ENCODE measurements at places on chromosomes 11 and 22.

DNA sequence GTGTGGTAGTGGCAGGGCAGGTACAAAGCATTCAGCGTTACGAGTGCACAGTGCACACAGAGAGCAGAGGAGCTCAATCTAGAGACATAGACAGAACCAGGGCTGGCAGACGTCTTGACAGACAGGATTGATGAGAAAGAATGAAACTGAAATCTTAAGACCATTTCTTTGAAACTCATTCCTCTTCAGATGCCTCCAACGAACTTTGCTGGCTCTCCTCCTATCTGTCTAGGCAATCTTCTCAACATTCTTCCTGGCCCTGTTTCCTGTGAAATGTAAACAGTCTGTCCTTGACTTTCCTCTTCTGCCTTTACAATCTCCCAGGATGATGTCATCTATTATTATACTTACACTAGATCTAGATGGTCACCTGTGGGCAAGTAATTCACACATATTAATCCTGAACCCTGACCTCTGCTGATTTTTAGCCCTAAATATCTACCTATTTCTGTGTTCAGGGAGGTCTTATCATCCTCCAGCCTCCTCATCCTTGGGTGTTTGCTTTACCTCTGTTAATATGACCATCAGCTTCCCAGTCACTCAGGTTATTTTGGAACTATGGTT is 119.5 kb downstream of the ENTHD1 start:
- DNase-seq = no peak

DNA sequence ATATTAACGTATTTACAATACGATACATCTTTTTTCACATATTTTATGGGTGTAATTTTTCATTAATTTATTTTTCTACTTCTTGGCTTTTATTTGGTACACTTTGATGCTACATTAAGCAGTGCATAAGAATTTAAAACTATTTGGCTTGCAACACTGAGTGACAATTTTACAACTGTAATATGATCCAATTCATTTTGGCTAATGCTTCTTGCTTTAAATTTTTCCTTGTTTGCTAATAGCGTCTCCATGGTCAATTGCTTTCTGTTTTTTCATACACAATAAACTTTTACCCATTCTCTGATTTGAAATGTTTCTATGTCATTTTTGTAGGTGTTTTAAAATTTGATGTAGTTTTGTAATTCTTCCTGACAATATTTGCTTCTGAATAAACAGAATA is 773.2 kb downstream of the FAM181B start:
- DNase-seq = no peak

DNA sequence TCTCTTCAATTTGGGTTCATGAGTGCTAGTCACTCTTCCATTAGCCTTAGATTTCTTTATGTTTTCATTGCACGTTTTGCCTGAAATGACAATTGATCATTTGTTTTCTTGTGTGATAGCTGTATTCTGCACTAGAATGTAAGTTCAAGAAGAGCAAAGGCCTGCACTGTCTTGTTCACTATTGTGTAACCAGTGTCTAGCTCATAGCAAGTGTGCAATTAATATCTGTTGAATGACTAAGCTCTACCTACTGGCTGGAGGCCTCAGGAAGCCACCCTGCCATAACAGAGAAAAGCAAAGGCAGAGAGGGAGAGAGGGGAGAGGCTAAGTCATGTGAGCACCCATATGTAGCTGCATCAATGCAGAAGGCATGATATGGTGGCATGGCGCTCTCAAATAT is 292.8 kb upstream of the SYN3 start:
- DNase-seq = no peak

DNA sequence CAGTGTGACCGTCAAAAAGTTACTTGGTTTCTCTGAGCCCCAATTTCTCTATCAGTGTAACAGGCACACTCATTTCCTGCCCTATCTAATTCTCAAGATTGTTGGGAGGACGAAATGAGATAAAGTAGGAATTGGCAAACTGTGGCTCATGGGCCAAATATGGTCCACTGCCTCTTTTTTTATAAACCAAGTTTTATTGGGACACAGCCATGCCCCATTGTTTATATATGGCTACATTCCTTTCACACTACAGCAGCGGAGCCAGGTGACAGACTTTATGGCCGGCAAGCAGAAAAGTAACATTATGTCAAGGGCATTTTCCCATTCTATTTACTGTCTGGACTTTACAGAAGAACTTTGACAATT is 116.7 kb upstream of the TIMP3 start:
- DNase-seq = no peak

DNA sequence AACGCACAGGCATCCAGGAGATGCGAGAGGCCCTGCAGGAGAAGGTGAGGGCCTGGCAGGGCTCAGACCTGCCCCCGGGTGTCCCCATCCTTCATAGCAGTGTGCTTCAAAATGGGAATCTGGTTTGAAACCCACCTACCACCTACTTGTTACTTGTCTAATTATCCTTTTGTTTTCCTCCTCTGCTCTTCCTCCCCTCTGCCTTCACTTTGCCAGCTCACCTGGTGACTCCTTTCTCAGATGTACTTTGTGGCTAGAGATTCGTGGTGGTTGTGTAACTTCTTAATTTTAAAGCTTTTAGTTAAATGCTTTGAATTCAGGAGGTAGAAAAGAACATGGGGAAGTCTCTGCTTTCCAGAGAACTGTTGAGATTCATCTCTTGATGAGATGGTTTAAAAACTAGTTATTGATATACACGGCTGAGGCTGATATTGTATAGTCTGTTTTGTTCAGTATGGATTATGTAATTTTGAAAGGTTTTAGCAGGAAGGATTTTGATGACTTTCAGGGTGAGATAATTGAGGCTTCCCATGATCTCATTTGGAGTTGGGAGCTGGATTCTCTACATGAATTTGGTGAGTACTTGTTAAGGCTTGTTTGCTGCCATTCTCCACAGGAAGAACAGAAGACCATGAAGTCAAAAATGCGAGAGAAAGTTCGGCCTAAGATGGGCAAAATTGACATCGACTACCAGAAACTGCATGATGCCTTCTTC is 8.0 kb downstream of the SF3B2 start:
- no peak for DNase-seq

- peak; percentile 81 for DNase-seq
These were observed 204.8 kb downstream of the SWAP70 start for GRCh38 chr11:9868641-9869040.

DNA sequence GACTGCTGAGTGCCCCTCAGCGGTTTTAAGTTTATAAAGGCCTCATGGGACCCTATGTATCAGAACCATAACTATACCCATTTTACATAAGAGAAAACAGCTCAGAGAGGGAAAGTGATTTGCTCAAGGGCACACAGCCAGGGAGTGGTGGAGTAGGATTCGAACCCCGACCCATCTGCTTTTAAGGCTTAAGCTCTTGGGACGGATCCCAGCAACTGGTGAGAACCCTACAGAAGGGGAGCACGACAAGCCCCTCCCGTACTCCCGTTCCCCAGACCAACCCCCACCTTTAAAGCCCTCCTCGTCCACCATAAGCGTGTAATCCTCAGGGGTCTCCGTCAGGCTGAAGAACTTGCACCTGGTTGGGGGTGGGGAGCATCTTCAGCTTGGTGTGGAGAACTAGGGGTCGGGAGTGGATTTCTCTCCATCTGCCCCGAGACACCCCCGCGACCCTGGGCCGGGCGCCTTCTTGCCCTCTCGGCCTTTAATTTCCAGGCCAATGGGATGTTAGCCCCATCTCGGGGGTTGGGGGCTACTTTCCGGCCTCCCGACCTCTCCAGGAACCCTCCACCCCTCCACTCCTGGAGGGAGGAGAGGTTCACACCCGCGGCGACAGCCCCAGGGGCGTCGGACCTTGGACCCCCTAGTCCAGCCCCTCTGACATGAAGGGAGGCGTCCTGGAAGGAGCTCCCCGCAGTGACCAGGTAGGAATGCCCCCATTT is 725 bp downstream of the CASTOR1 start:
- DNase-seq = no peak

- DNase-seq = no peak
These were observed 25.7 kb upstream of the TUB start for GRCh38 chr11:8055091-8055835.

GRCh38 chr22:25485626-25486545 is 78.6 kb upstream of the GRK3 start:
- no peak for DNase-seq

DNA sequence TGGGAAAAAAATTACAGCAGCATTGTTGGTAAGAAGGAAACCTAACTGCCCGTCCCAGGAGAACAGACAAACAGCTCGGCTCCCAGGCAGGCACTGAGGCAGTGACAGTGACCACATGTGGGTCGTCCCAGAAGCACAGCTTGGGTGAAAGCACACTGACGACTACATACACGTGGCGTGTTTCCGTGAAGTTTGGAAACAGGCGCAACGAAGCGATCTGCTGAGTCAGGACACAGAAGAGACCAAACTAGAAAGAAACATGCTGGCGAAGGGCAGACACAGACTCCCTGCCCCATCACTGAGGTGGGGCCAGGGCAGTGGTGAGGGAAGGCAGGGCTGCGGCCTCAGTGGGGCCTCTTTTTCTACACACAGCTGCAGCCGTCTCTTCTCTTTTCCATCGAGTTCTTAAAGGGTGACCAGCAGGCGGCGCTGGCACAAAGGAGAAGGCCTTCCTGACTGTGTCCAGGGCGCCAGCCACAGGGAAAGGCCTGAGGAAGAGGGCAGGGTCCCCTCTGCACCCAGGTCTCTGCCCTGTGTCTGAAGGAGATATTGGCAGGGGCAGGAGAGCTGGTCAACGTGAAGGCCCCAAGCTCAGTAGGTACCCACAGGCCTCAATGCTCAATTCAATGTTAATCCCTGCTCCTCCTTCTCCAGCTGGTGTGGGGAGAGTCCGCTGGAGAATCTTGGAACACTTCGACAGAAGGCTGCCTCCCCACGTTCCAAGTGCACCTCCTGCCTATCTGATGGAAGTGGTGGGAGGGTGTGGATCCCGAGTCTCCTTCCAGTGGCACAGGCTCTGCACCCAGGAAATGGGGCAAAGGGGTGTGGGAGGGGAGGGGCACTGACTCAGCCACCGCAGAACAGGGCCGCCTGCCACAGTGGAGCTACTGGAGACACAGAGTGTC is 19.9 kb downstream of the CARS1 start:
- DNase-seq = peak; percentile 44

GRCh38 chr11:75907906-75908527 is 93.0 kb downstream of the UVRAG start:
- no peak for DNase-seq

GRCh38 chr22:27557286-27558008 is 244.1 kb downstream of the MN1 start:
- no peak for DNase-seq

GRCh38 chr22:49566693-49567092 is 261.0 kb downstream of the BRD1 start:
- no peak for DNase-seq

DNA sequence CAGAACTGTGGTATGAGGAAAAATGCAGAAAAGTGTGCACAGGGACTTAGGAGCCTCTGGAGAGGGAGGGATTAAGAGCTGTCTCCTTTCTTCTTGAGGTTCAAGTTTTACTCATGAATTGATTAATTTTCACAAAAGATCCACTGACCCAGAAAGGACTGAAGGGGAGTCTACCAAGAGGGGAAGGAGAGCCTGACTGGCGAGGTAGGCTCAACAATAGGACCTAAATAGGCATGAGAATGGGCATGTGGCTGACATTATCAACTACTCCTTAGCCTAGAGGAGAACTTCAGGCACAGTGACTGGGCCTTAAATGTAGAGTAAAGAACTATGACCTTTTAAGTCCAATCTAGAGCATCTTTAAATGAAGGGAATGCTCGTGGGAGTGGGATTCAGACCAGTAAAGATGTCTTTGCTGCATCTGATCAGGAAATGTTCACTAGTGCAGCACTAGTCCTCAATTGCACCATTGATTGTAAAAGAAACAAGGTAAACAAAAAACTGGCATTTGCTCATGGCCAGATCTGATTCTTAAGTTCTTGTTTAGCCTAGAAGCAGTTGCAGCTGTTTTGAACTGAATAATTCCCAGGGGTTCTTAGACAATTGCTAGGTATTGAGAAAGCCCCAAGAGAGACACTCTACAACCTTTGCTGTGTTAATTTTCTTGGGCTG is 135.6 kb downstream of the RAB38 start:
- DNase-seq = no peak

DNA sequence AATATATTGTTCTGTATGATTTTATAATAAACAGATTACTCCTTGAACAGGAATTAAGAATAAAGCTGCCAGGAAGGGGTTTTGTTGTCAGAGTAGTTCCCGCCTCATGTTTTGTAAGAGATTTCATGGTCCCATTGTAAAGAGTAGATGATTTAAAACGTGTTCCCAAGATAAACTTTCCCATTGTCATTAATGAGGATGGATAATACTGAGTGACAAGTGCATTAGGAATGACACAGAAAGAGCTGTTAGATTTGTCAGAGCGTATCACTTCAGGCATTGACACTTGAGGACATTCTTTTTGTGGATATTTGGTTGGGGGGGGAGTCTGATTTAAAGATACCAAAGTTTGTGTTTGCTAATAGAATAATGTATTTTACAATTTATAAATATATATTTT is 147.0 kb downstream of the PAX6 start:
- DNase-seq = no peak

DNA sequence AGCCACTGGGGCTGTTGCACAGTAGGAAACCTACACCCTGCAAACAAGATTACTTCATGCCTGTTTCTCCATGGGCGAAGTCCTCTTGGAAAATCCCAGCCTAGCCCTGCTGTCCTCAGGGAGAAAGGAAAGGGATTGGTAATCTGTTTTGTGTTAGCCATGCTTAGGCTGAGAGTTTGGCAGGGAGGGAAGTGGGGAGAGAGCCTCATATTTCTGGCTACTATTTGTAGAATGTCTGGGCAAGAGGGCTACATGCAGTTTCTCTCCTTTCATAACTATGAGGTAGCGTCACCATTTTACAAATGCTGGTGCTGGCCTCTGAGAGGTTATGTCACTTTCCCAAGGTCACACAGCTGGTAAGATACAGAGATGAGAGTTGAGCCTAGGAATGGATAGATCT is 737 bp upstream of the MFRP start:
- DNase-seq = no peak

GRCh38 chr11:1163911-1164735 is 6.4 kb downstream of the MUC5AC start:
- DNase-seq = no peak

DNA sequence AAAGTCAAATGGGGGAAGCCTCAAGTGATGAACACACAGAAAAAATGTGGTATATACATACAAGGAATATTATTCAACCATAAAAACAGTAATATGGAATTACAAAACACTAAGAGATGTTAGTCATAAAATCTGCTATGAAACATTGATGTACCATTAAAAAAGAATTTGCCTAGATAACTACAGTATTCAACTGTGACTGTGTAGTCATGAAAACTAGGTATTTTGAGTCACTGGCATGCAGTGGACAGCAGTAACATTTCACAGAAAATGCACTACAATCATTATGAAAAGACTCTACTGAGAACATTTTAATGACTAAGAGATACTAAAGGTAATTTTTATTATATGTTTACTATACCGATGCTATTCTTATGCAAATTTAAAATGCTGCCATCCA is 11.7 kb downstream of the ZNF195 start:
- DNase-seq = no peak
